Activated T-cell treated with anti-CD3 and anti-CD28 coated beads, Interleukin-2, amount 50 U/mL, for 72 hours (primary cell): ENCODE measurements at places on chromosomes 12 and 14. TPM values are rescaled to one million over a fixed set of nuclear protein-coding genes. Genes with fewer than 3 reads are reported as not detected.

The KLRG1 gene
- total RNA-seq, result 2.5 TPM

DNA sequence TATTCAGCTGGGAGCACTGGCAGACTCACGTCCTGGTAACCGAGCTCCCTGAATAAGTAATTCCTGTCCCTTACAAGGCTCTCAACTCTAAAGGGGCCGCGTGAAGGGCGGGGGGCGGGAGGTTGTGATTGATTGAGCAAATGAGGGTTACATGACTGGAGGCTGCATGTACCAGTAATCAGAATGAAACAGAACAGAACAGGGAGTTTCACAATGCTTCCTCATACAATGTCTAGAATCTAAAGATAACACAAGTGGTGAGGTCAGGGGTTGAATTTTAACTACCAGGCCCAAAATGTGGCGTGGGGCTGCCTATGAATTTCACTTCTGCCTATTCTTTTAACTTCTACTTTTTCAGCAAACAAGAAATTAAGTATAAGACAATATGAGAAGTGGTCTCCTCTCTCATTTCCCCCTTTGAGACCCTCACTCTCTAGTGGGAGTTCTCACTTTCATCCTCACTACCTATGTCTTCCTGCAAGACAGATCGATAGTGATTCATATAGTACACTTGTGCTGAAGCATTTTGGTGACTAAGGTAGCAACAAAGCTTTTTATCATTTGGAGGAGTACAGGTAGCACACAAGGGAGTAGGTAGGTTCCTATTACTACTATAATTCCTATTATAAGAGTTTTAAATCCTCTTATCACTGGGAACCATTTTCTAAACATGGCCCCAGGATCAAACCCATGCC lies 239.8 kb downstream of the KTN1 start:
- DNase-seq, result no peak

The BICD1 gene
- 15.3 TPM for total RNA-seq

GRCh38 chr14:63009495-63009894 lies 35.8 kb downstream of the KCNH5 start:
- DNase-seq, result no peak

DNA sequence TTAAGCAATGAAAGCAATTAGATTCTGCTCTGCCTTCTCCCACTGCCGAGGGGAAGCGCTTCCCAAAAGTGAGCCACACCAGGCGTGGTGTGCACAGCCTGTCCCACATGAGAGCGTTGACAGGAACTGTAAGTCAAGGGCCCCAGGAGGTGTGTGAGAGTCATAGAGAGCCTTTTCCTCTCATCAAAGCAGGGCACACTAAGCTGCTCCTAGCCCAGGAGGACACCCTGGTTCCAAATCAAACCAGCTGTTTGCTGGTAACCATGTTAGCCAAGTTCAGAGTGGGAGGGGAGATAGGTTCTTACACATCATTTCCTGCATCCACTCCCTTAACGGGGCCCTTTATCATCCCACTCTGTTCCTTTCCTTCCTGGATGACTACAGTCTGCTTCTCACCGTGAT lies 98.3 kb downstream of the SPTSSA start:
- DNase-seq, result no peak

The PTPRO gene
- 0.94 TPM for total RNA-seq

The ACVRL1 gene
- not detected for total RNA-seq

- no peak for DNase-seq
Measured at GRCh38 chr12:118183155-118183554, 47.2 kb downstream of the PEBP1 start.

DNA sequence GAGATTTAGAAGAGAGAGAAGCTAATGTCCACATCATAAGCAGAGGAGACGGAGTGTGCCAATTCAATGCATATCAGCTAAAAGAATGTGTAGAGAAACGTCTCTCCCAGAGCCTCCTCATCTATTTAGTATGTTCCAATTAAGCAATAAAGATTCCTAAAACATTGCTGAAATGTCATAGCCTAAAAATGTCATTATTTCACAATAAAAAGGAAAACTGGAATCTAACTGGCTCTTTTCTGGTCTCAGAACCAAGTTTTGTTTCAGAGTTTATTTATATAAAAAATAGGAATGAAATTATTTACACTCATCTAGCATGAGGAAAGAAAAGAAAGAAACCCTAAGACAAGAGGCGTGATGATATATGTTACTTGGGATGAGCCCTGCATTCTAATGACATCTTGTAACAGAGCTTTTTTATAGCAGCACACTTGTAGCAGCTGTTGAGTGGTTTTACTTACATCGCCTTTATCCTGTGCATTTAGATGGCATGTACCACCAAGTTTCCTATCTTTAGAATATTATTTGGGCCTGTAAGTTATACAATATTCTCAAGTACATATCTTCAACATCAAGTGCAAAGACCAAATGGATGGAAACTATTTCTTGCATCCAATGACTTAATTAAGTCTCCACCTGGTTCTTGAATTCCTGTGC lies 266.3 kb upstream of the PRKD1 start:
- DNase-seq, result no peak
